ENCODE measurements at places on chromosomes 6 and 20.

DNA sequence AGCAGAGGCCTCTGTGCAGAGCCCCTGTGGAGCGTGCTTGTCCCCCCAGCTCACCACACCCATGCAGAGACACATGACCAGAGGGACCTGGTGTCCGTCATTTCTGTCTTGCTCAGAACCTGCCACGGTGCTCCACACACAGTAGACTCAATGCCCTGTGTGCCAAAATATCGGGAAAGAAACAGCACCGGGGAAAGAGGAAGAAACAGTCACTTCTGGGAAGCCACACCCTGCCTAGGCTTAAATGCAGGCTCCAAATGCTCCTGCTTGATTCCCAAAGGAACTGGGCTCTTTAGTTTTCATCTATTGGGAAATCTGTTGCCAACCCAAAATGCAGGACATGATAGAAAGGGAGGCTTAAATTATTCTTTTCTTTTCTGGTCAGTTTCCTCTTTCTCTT lies 503.9 kb downstream of the CD83 start:
- no peak for DNase-seq

DNA sequence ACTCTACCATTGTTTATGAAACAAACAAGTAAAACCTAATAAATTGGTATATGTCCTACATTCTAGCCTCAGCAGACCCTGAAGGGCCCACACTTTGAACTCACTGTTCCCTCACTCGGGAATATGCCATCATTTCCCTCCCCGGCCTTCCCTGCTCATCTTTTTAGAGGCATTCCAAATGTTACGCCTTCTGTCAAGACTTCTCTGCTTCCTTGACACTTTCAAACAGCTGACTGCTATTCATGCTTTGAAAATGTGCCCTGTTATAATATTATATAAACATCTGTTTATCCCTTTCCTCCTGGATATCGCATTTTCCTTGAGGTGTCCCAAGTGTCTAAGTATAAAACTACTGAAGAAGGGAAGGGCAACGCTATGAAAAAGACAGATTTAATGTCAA lies 249.5 kb upstream of the THEMIS start:
- DNase-seq = no peak

DNA sequence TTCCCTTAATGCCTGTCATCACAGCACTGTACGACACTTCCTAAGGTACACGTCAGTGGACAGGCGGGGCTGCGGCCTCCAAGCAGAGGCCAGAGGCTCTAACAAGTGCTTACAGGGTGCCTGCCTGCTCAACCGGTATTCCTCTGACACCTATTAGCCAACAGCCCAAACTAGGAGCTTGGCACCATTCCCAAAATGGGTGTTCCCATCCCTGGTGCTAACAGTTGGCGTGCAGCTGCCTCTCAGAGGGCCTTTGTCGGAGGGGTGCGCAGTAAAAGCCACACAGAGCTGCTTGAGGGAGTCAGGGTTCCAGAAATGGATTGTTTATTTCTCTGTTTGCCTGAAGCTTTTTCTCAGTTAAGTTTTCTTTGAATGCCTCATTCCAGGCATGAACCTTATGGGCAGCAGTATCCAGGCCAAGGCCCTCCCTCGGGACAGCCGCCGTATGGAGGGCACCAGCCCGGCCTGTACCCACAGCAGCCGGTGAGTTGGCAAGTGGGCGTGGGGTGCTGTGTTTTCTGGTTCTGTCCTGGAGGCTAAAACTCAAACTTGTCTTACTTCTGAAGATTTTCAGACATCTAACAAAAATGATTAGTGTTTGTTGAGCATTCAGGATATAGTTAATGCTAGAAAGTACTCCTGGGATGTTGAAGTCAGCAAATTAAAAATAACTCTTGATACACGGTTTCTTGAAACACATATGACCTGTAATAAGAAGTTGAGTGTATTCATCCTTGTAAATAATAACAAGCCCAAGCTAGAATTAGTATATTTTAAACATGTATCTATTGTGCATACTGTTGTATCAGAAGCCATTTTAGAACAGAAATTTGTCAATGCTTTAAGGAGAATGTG lies 124.7 kb downstream of the TMEM242 start:
- no peak for DNase-seq

GRCh38 chr6:148667395-148667794 lies 79.4 kb upstream of the UST start:
- DNase-seq = no peak

- DNase-seq = no peak
Measured at GRCh38 chr6:72288592-72288991, 333.3 kb upstream of the KCNQ5 start.

- DNase-seq = no peak
Measured at GRCh38 chr20:18719426-18719825, 94.2 kb upstream of the SCP2D1 start.

GRCh38 chr6:32984622-32985389 lies 16.4 kb downstream of the BRD2 start:
- peak; percentile 89 for DNase-seq

DNA sequence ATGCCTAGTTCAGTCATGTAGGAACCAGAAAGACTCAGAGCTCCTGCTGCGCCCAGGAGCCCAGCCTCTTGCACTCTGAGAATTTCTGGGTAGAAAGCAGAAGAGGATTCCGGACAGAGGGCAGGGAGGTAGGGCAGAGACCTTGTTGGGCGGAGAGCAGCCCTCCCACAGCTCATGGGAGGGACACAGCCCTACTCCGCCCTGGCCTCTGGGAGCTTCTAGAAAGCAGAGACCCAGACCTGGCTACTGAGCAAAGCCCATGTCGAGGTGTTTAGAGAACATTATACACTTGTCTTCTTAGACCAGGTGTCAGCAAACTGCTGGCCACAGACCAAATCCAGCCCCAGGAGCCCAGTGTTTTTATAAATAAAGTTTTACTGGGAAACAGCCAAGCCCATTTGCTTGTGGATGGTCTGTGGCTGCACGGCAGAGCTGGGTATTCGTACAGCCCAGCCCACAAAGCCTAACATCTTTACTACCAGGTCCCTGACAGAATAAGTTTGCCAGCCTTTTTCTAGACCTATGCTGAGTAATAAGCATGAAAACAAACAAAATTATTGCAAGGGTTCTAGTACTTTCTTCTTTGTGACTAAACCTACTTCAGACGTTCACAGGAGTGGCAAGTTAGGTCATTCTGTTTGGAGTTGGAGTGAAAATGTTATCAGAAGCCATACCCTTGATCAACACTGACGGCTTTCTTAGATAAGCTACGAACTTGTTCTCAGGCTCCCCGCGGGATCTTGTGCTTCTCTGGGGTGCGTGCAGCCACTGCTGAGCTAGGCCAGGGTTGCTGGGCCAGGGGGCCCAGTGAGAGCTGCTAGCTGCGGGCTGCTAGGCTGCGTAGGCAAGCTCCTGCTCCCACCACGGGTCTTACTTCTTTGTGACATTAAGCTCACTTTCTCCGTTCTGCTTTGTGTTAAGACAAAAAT lies 235.1 kb upstream of the FOXQ1 start:
- DNase-seq = no peak

GRCh38 chr6:53734473-53735299 lies 60.1 kb upstream of the LRRC1 start:
- DNase-seq = peak; percentile 46

GRCh38 chr6:33000055-33000454 lies 9.3 kb downstream of the HLA-DOA start:
- no peak for DNase-seq

DNA sequence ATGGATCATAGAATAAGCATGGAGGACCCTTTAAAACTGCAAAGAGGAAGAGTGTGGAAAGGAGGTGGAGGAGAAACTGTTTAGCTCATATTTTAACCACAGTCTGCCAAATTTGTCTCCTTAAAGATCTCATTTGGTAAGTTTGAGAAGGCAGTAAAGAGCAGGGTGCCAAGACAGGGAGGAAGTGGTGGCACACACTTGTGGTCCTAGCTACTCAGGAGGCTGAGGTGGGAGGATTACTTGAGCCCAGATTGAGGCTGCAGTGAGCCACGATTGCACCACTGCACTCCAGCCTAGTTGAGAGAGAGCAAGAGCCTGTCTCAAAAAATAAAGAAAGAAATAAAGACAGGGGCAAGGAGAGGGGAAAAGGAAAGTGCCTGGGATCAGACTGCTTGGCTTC lies 16.8 kb upstream of the DCBLD1 start:
- DNase-seq = peak; percentile 9

- DNase-seq = no peak
Measured at GRCh38 chr6:9009931-9010330, 574.6 kb upstream of the SLC35B3 start.

DNA sequence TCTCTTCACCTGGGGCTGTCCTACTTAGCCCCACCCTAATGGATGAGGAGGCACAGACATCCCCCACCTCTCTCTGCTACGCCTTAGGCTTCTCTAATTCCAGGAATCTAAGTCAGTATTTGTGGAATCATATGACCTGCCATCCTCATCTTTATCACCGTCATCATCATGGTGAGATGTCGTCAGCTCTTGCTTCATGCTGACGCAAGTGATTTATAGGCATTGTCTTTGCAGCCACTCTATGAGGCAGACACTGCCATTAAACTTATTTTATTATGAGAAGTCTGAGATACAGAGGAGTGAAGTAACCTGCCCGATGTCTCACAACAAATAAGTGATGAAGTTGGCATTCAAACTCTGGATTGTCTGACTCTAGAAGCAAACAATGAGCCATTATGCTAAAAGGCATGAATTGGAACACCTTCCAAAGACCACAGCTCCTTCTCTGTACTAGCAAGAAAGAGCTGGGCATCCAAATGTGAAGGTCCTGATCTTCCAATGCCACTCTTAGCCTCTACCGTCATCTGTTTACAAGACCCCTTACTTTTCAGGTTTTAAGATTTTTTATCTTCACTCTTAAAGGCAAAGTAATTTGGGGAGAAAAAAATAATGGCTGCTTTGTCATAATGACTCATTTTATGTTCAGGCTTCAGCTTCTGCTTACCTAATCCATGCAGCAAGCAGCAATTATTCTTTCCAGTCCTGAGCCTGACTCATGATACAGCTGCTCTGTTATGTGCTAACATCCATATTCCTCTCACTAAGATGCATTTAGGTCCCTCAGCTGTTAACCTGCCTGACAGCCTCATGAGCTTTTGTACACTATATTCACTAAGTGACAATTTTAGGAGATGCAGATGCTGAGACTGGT lies 113.7 kb upstream of the BCLAF1 start:
- DNase-seq = no peak

GRCh38 chr6:169220068-169220964 lies 33.3 kb downstream of the THBS2 start:
- no peak for DNase-seq

- no peak for DNase-seq
Measured at GRCh38 chr6:8432614-8433013, 2.7 kb downstream of the SLC35B3 start.

- DNase-seq = no peak
Measured at GRCh38 chr6:1855890-1856289, 246.2 kb downstream of the FOXC1 start.

- DNase-seq = no peak
Measured at GRCh38 chr6:163679753-163680152, 265.2 kb downstream of the QKI start.

DNA sequence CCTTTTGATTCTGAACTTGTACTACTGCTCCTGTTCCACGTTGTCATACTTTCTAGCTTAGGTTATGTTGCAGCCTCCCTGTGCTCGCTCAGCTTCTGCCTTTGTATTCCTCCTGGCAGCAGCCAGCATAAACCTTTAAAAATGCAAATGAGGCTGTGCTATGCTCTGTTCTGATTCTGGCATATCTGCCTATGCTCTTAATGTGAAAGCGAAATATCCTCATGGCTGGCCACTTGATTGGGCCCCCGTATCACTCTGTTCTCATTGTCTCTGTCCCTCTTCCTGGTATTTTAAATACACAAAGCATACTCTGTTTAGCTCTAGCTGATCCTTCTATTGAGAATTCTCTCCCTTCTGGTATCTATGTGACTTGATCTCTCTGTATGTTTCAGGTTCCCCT lies 139.0 kb downstream of the JARID2 start:
- DNase-seq = no peak

DNA sequence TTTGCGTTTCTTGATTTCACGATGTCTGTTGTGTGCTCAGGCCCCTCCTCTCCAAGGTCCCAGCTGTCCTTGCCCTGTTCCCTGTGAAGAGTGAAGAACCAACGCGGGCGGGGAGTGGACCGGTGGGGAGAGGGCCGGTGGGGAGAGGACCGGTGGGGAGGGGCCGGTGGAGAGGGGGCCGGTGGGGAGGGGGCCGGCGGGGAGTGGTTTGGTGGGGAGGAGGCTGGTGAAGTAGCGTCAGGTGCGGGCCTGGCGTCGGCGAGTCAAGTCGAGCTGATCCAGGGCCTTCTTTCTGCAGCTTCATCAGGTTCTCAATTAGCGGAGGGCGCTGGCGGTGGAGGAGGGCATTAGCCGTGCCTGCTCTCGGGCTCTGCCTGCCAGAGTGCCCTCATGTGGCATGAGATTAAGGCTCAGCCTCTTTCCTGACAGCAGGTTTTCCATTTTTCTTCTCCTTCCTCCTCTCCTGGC lies 21.2 kb upstream of the BHLHE23 start:
- no peak for DNase-seq

DNA sequence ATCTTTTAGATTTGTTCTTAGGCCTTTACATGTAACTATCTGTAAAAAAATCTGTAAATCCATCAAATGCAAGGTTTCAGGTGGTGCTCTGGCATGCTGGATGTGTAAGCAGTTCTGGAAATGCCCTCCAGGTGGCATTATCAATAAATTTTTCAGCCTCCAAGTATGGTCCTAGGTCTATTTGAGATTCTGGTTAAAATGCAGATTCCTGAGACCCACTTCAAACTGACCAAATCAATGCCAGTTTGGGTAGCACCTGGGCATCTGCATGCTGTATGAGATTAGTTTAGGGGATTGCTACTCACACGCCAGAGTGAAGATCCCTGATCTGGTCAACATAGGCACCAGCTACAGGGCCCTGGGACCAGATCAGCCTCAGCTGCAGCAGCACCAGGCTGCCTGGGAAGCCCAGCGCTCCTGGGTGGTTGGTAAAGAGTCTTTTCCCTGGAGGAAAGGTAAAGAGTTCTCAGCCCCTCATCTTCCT lies 507.3 kb upstream of the CITED2 start:
- peak; percentile 25 for DNase-seq

- no peak for DNase-seq
Measured at GRCh38 chr6:159655409-159655988, 37.5 kb downstream of the SOD2 start.

DNA sequence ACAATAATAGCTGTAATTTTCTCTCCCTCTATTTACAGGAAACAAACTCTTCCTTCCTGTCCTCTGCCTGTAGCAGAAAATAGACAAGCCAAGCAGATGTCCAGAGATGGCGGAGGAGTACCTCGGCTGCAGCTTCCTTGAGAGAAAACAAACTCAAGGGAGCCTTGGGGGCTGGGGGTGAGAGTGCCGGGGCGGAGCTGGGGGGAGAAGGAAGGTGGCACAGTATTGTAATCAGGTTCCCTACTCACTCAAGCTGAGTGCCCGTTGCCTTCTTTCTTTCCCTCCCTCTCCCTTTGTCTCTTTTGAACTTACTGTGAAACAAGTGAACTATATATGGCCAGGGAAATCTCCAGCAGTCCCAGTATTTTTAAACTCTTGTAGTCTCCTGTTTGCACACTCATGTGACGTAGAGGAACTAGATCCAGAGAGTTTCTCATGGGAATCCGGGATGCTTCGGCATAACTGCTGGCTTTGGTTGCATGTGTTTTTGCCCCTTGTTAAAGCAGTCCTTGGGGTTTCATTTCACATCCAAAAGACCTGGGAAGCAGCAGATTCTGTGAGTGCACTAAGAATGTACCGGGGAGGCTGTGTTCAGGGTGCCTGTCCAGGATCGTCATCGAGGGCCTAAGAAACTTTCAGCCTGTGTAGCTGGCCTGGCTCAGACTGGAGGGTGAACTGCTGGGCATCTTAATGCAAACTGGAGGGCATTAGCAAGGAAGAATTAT lies 44.6 kb upstream of the HDDC2 start:
- DNase-seq = no peak
